Activated CD4-positive, alpha-beta T cell treated with anti-CD3 and anti-CD28 coated beads for 48 hours (primary cell): ENCODE measurements at places on chromosomes 3 and 15.
A peak's percentile ranks its signal among the peaks of the same experiment; 100 is the strongest.

DNA sequence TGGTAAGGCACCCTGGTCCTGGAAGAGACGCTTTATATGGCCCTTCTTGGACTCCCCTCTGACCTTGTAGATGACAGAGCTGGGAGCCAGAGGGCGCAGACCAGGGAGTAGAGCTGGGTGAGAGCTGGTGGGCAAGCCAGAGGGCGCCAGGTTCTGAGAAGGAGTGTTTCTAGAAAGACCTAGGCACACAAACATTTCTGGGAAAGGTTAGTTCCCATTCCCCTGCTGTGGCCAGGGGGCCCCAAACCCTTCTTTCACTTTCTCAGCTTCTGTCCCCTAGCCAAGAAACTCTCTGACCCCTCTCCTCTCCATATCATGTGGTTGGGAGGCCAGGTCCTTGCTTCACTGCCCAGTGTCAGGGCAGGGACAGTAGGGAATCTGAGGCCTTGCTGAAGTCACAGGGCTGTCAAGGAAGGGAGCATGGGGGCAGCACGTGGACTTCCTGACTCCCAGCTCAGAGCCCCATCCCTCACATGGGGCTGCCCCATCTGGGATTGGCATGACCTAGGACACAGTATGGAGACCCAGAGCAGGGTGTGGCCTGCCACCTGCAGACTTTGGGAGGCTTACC is 3.6 kb downstream of the HEMK1 start:
- peak; percentile 68 for DNase-seq

DNA sequence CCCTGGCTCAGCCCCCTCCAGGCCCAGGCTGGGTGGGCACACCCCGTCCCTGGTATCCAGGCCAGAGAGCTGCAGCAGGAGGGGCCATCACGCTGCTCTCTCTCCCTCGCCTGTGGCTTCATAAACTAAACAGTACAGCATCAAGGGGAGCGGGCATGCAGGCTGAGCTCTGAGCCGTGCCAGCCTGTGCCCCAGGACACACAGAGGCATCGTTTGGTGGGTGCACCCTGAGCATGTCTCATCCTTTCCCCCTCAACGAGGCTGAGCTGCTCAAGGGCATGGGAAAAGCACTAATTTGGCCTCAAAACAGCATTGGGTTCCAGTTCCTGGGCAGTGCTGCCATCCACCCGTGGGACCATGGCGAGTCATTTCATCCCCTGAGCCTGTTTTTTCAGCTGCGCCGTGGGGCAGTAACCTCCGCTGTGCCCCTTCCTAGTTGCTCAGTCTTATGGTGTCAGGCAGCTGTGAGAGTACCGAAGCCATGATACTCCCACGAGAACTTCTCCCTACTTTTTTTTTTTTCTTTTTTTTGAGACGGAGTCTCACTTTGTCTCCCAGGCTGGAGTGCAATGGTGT is 79.6 kb downstream of the CPN2 start:
- no peak for DNase-seq

- DNase-seq = no peak
Measured at GRCh38 chr15:50500352-50500751, 46.1 kb downstream of the USP50 start.

DNA sequence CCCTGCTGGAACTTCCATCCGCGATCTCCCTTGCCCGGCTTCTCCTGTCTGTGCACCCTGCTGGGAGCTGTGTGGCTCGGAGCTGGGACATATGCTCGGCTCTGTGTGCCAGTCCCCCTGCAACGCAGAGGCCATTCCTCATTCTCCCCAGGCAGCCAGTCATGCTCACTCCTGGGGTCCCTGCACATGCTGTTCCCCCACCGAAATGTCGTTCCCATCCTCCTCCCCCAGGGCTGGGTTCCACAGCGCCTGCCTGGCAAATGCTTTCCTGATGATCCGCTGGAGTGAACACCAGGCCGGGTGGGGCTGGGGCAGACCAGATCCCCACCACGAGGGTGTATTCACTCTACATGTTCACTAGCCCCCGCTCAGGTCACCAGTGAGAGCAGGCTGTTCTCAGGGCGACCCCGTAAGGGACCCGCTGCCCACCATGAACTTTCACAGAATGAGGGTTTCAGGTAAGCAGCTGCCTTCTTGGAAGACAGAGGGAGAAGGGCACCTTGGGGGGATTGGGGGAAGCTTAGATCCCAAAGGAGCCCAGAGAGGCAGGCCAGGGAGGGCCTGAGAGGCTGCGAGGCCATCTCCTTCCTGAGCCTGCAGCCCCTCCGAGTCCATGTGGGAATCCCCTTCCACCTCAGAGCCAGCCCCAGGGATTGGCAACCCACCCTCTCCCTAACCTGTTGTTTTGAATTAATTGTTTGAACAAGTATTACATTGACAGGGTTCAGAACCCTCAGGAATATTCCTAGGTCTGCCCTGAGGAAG is 88.7 kb upstream of the IQSEC1 start:
- DNase-seq = no peak

GRCh38 chr3:78970656-78971055 is 797.1 kb downstream of the ROBO1 start:
- DNase-seq = no peak
